Nephron progenitor cell (in vitro differentiated cells): ENCODE measurements at places on chromosomes 3 and 15.

DNA sequence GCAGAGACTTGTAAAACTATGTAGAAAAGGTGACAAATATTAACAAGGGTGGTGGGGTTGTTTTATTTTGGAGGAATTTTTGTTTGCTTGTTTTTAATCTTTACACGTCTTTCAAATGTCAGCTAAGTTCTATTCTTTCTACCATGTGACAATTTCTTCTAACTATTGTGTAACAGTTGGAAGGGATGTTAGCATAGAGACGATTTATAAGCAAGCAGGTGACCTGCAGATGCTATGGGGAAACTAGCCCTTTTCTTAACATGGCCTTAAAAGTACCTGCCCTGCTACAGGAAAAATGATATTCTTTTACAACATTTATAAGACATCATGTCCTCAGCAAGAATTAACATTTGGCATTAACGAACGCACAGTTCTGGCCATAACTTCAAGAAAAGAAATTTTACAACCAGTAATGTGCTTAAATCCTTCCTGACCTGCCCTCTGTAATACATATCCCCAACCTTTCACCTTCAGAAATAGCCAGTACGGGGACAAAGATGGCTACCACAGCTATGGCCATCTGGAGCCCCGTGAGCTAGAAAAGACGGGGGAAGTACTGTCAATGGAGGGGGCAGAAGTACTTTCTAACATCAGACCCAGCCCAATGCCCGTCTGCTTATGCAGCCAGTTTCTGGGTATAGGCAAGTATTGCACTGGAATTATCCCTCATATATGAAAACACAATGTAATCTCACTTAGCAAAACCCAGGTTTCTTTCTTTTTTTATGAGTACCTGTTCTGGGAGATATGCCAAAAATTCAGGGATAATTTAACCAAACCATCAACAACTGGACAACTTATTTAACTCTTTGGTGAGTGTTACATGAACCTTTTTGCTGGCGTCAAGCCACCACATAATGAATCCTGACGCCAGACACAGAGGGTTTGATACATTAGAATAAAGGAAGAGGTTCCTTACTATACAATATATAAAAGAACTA is 67.7 kb upstream of the NR2F2 start:
- H3K36me3 ChIP-seq, result peaks cover 56% of the 10 kb centered on the region
- H3K4me3 ChIP-seq, result no peak overlapping the region
- H3K27me3 ChIP-seq, result no peaks in the 10 kb centered on the region
- DNase-seq, result no peak
- H3K4me1 ChIP-seq, result peaks cover 51% of the 10 kb centered on the region

DNA sequence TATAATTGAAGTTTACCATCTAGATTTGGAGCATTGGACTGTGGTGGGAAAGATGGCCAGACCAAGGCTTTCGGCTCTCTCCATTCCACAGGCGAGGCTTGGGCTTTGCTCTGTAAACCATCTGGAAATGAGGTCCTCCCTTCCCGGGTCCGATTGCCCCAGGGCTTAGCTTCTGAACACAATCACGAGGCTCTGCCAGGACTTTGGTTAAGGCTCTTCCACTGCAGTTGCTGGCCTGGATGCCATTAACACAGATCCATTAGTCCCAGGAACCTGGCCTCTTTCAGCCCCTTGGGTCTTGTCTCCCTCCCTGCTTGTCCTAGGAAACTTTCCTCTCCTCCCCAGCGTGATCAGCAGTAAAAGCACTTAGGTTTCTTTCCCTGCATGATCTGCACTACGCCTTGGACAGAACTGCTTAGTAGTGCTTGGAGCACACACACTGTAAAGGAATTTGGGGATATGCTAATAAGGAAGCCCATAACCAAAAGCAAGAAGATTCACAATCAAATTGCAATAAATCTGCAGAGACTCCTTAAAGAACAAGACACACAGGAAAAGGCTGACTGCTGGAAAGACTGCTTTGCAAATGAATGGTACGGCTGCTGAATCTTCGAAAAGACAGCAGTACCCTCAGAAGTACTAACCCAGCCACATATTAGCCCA is 154.3 kb downstream of the ECT2 start:
- H3K4me1 ChIP-seq, result peaks cover 5% of the 10 kb centered on the region
- H3K27me3 ChIP-seq, result peaks cover 3% of the 10 kb centered on the region
- no peak overlapping the region for H3K4me3 ChIP-seq
- DNase-seq, result no peak

- no peak for DNase-seq
- H3K4me3 ChIP-seq, result no peak overlapping the region
- no peak overlapping the region for H3K27ac ChIP-seq
- no peaks in the 10 kb centered on the region for H3K36me3 ChIP-seq
- peaks cover 26% of the 10 kb centered on the region for H3K4me1 ChIP-seq
- no peaks in the 10 kb centered on the region for H3K27me3 ChIP-seq
These were observed 67.0 kb downstream of the CLDN11 start for GRCh38 chr3:170485696-170486095.

- no peak overlapping the region for H3K27ac ChIP-seq
- no peak overlapping the region for H3K4me3 ChIP-seq
- DNase-seq, result no peak
- H3K27me3 ChIP-seq, result peaks cover 5% of the 10 kb centered on the region
- peaks cover 6% of the 10 kb centered on the region for H3K36me3 ChIP-seq
These were observed 283.4 kb downstream of the LSAMP start for GRCh38 chr3:116161575-116162525.

- peaks cover 21% of the 10 kb centered on the region for H3K4me1 ChIP-seq
- no peaks in the 10 kb centered on the region for H3K36me3 ChIP-seq
- H3K4me3 ChIP-seq, result no peak overlapping the region
- peaks cover 40% of the 10 kb centered on the region for H3K27me3 ChIP-seq
These were observed 65.6 kb upstream of the IQSEC1 start for GRCh38 chr3:13138833-13139145.

DNA sequence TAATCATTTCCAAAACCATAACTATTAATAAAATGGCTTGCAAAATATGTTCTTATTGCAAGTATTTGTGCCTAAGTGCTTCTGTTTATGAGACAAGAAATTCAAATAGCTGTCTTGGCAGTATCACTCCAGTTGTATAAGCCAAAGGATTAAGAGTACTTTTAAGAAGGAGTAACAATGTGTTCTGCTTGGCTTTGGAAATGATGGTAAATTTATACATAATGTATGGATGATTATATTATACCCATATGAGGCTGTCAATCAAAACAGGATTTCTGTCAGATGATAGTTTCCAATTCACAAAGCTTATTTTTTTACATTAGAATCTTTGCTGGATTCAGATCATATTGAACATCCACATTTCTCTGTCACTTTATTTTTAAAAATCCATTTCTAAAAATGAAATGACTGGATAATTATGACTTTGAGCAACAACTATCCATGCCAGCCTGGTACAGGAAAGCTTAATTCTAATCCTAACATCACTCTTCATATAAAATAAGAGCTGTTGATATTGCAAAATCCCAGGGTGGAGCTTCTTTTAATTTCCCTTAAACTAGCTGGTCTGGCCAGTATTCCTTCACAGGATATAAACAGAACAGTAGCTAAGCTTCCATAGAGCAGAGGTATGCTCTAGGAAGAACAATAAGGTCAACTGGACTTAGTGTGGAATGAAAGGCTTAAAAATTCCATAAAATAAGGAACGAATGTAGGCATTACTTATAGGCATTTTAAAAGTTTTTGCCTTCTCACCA is 30.0 kb upstream of the ZNF280D start:
- no peaks in the 10 kb centered on the region for H3K4me1 ChIP-seq
- no peak for DNase-seq
- no peaks in the 10 kb centered on the region for H3K36me3 ChIP-seq
- H3K27ac ChIP-seq, result no peak overlapping the region
- H3K4me3 ChIP-seq, result no peak overlapping the region

GRCh38 chr15:45451265-45451664 is 71.3 kb downstream of the SLC30A4 start:
- DNase-seq, result no peak
- peaks cover 3% of the 10 kb centered on the region for H3K36me3 ChIP-seq
- H3K27ac ChIP-seq, result no peak overlapping the region
- no peak overlapping the region for H3K4me3 ChIP-seq
- peaks cover 8% of the 10 kb centered on the region for H3K27me3 ChIP-seq
- peaks cover 7% of the 10 kb centered on the region for H3K4me1 ChIP-seq

DNA sequence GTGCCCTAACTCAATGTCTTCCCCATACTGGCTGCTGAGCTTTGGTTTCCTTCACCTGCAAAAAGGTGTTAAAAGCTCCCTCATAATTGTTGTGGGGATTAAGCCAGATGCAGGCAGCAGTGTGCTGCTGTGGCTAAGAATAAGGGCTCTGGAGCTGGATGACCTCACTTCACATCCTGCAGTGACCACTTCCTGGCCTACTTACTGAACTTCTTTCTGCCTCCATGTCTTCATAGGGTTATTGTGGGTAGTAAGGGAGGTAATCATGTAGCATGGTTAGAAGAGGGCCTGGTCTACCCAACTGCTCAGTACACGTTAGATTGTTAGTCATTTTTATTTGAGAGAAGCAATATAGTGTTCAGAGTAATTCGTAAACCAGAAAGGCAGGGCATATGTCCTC is 18.4 kb downstream of the GYG1 start:
- no peak overlapping the region for H3K4me3 ChIP-seq
- no peaks in the 10 kb centered on the region for H3K27me3 ChIP-seq
- H3K36me3 ChIP-seq, result peaks cover 25% of the 10 kb centered on the region
- no peak overlapping the region for H3K27ac ChIP-seq

DNA sequence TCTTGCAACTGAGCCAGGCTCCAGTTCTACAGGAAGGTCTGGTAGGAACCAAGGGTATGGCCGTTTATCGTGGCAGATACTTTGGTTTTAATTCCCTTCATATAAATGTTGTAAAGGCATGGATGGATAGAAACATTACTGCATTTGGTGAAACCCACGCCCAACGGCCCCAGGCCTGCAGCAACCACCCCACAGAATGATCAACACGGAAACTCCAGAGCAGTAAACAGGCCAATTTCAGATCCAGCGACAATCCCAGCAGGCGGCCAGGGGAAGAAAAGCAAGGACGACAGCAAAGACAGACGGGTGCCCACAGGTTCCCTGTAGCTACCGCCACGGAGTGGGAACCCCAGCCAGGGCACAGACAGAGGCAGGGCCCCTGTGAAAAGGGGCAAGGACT is 32.6 kb upstream of the PCSK6 start:
- H3K36me3 ChIP-seq, result peaks cover 5% of the 10 kb centered on the region
- H3K27me3 ChIP-seq, result no peaks in the 10 kb centered on the region
- H3K27ac ChIP-seq, result no peak overlapping the region
- H3K4me1 ChIP-seq, result peaks cover 51% of the 10 kb centered on the region
- DNase-seq, result no peak

- no peaks in the 10 kb centered on the region for H3K36me3 ChIP-seq
- no peak overlapping the region for H3K27ac ChIP-seq
- H3K4me1 ChIP-seq, result no peaks in the 10 kb centered on the region
- H3K27me3 ChIP-seq, result peaks cover 31% of the 10 kb centered on the region
- no peak for DNase-seq
These were observed 116.2 kb upstream of the SLCO3A1 start for GRCh38 chr15:91737151-91737818.

GRCh38 chr15:60574801-60575631 is 96.1 kb upstream of the ICE2 start:
- peaks cover 14% of the 10 kb centered on the region for H3K36me3 ChIP-seq
- no peaks in the 10 kb centered on the region for H3K27me3 ChIP-seq
- DNase-seq, result no peak
- no peak overlapping the region for H3K27ac ChIP-seq

DNA sequence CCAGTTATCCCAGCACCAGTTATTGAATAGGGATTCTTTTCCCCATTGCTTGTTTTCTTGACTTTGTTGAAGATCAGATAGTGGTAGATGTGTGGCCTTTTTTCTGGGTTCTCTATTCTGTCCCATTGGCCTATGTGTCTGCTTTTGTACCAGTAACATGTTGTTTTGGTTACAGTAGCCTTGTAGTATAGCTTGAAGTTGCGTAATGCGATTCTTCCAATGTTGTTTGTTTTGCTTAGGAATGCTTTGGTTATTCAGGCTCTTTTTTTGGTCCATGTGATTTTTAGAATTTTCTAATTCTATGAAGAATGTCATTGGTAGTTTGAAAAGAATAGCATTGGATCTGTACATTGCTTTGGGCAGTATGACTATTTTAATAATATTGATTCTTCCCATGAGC is 94.3 kb upstream of the CHMP2B start:
- no peak for DNase-seq
- H3K27me3 ChIP-seq, result no peaks in the 10 kb centered on the region
- no peak overlapping the region for H3K27ac ChIP-seq

DNA sequence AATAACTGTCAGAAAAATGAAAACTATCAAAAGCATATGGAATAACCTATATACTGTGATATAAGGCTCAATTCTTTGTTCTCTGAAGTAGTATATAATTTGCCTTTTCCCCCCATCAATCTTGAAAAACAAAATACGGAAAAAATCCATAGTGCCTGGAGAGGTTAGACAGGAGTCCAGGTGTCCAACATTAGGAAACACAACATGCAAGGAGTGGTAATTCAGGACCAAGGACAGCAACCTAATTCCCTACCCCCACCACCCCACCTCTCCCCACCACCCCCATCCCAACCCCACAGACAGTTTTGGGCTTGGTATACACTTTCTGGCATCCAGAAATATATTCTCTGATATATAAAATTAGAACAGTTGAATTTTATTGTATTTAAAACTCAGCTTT is 55.1 kb upstream of the SLC25A26 start:
- H3K36me3 ChIP-seq, result no peaks in the 10 kb centered on the region
- no peak overlapping the region for H3K4me3 ChIP-seq
- H3K4me1 ChIP-seq, result no peaks in the 10 kb centered on the region
- H3K27me3 ChIP-seq, result peaks cover 4% of the 10 kb centered on the region
- H3K27ac ChIP-seq, result no peak overlapping the region

- no peak for DNase-seq
- no peak overlapping the region for H3K27ac ChIP-seq
- H3K4me3 ChIP-seq, result no peak overlapping the region
- H3K4me1 ChIP-seq, result peaks cover 13% of the 10 kb centered on the region
- H3K36me3 ChIP-seq, result no peaks in the 10 kb centered on the region
These were observed 69.1 kb downstream of the PEX5L start for GRCh38 chr3:179967622-179968021.

DNA sequence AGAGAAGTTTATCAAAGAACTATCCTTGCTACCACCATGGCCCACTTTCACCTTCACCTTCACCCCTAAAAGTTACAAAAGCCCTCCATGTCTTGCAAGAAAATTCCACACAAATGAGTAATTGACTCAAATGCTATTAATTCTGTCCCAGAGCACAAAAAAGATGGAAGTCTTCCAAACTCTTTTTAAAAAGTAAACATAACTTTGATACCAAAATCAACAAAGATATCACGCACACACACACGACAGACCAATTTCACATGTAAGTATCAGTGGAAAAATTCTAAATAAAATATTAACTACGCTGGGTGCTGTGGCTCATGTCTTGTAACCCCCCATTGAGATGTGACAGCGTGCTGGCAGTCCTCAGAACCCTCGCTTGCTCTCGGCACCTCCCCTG is 1.1 kb upstream of the MCCC1 start:
- peaks cover 35% of the 10 kb centered on the region for H3K4me1 ChIP-seq
- no peak for DNase-seq
- H3K4me3 ChIP-seq, result peak overlapping the region; percentile 55

DNA sequence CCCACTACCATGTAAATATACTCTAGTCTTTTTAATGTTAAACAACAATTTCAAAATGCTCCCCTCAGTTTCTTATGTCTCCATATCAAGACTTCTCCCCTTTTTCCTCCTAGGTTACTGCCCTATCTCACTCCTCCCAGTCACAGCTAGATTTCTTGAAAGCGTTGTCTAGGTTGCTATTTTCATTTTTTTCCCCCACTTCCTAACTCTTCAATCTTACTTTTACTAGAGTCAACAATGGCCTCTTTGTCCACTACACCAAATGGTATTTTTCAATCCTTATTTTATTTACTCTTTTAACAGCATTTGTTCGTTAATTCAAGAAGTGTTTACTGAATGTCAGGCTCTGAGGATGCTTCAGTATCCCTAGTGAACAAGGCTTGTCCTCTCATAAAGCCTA is 84.4 kb downstream of the VPS8 start:
- H3K27ac ChIP-seq, result no peak overlapping the region
- no peak overlapping the region for H3K4me3 ChIP-seq
- H3K27me3 ChIP-seq, result peaks cover 3% of the 10 kb centered on the region
